Ovary (tissue), 10 donors: ENCODE measurements at places on chromosomes 7 and 10. TPM values are rescaled to one million over a fixed set of nuclear protein-coding genes. Genes with fewer than 3 reads are reported as not detected.

The AGMO gene
- 0.33 TPM for total RNA-seq

The SPDYE2 gene
- 0.45 TPM for total RNA-seq

The SLC26A5 gene
- total RNA-seq, result not detected

The TLL2 gene
- total RNA-seq, result 0.28 TPM

The CLEC5A gene
- total RNA-seq, result 3.5 TPM

The ARHGAP19 gene
- 13.6 TPM for total RNA-seq

The PDSS1 gene
- total RNA-seq, result 4.5 TPM

The PRSS37 gene
- total RNA-seq, result not detected

The PRDX3 gene
- total RNA-seq, result 116 TPM

The PNLIP gene
- total RNA-seq, result 4.4 TPM

The OPN1SW gene
- total RNA-seq, result not detected

The NPC1L1 gene
- total RNA-seq, result 0.24 TPM

The TMEM213 gene
- total RNA-seq, result not detected

- DNase-seq, result no peak
Measured at GRCh38 chr10:101250136-101250535, 20.9 kb upstream of the LBX1 start.

DNA sequence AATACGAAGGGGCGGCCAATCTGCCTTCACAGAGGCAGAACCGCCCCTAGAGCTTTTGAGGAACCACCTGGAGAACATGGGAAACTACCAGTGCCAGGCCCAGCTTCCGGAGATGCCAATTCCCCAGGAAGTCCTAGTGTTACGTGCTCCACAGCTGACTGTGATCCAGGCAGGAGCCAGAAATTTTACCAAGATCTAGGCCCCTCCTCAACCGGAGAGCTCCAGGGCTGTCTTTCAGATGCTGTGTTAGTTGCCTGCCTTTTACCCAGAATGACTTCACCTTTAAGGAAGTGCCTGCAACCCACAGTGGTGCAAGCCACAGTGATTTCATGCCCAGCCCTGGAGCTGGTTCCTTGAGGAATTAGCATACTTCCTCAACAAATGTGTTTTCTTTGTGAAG is 62.9 kb downstream of the ELMO1 start:
- no peak for DNase-seq

- no peak for DNase-seq
Measured at GRCh38 chr10:128230401-128230800, 104.2 kb upstream of the MKI67 start.

GRCh38 chr7:38677981-38678697 is 47.0 kb upstream of the AMPH start:
- no peak for DNase-seq

- DNase-seq, result no peak
Measured at GRCh38 chr10:17548162-17548561, 69.0 kb downstream of the HACD1 start.

DNA sequence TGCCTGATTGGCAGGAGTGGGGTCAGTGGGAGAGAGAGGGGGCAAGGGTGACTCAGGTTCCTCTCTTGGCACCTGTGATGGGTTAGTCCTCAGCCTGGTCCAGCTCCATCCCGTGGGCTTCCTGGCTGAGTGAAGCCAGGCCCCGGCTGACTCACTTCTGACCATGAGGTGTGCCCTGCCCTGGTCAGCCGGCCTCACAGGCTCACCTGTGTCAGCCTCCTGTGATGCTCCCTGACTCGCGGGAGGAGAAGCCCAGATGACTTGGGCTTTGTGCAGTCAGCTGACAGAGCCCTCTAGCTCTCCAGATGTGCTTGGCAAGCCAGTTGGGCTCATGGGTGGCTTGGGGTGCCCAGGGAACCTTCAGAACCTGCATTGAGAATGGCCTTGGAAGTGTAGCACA is 16.0 kb upstream of the PPIF start:
- DNase-seq, result peak; percentile 13

DNA sequence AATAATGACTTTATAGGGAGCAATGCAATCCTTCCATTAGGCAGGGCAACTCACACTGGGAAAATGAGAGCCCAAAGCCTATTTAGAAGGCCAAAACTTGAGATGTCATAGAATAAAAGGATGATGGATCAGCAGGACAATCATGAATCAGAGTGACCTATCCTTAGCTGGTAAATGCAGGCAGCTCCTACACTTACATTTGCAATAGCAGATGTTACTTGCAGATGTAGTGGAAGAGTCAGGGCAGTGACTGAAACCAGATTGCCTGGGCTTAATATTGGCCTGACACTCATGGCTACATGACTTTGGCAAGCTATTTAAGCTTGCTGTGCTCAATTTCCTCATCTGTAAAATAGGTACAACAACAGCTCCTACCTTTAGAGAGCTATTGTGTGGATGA is 98.7 kb downstream of the PRTFDC1 start:
- DNase-seq, result no peak

DNA sequence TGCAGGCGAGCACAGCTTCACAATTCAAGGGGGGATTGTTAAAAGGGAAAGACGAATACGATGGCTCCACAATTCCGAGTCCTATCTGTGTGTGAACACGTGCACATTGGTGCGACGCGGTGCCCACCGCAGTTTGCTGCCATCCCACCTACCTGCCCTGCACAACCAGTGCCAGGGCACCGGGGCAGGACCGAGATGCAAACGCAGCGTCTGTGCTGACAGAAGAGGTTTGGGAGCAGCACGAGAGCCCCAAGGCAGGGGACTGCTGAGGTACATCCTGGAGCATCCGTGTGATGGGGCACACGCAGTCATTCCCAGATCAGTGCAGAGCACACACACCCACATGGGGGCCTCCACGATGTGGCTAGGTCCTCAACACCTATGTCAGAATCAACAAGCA is 221.3 kb downstream of the DNAJB6 start:
- DNase-seq, result peak; percentile 18

DNA sequence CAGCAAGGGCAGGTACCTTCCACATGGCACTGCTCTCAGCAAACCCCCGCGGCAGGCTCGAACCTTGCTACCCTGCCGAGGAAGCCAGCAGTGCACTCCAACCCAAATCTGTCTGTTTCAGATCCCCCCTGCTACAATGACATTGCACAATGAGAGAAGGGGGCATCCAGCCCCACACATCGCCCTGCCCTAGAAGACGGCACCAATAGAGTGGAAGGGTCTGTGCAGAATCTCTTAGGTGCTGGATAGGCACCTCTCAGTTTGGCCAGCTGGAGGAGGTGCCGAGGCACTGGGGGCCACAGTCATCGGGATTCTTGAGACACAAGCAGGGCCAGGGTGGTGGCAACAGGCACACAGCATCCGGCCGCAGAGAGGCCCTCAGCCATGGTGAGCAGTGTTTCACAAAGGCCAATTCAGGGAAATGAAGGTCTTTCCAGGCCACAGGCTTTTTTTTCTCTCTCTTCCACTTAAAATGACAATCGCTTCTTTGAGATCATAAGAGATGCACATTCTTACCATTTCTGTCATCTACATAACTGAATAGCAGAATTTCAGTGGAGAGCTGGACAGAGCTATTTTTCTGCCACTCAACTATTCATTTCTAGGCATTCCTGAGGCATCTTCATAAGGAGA is 281.3 kb downstream of the TNS3 start:
- DNase-seq, result no peak

DNA sequence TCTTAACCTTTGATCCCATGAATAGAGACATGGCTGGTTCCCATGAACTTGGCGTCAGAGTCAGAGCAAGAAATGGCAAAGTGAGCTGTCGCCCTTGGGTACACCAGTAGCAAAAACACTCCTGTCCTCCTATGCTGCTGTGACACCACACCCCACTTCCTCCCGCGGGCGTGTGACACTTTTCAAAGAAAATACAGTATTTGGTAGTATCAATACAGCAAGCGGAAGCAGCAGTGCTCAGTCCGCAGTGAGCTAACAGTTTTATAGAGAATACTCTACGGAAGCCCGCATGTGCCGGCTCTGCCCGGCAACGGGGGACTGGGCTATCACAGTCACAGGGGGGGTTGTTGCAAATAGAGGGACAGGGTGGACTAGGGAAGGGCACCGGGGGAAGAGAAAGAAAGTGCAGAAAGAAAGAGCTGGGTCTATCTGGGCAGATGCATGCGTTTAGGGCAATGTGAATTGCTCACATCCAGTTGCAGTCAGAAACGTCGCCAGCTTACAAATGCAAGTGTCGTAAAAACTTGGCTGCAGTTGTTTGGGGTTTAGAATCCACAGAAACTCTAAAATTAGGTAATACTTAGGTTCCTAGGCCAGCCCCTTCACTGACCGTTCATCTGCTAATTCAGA is 49.8 kb downstream of the PRKCQ start:
- no peak for DNase-seq

DNA sequence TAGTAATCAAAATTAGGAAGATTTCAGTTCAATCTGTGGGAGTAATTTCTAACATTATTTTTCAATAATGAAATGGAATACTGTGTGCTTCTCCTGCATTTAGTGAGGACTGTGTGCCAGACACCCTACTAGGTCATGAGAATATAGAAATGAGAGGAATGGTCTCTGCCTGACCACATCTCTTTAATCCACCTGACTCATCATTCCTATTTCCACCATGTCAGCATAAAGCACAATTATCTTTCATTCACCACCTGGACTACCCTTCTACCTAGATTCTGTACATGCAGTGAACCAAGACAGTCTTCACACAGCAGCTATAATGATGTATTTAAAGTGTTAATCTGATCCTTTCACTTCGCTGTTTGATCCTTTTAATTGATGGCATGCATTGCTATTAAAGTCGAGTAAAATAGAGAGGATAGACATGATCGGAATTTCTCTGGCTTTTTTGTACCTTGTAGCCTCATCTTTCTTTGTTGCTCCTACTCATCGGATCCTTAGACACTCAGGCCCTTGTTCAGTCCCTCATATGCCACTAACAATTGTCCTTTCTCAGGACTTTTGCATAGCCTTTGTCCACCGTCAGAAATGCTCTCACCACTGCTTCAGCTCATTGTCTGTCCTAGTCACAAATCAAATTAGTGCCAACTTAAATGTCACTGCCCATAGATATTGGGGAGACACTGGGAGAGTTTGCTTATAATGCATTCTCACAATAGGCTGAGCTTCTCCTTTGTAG is 1037.1 kb downstream of the REEP3 start:
- no peak for DNase-seq

GRCh38 chr7:75756991-75757676 is 14.9 kb downstream of the CCL26 start:
- no peak for DNase-seq

GRCh38 chr10:11975795-11976194 is 66.8 kb downstream of the UPF2 start:
- no peak for DNase-seq

DNA sequence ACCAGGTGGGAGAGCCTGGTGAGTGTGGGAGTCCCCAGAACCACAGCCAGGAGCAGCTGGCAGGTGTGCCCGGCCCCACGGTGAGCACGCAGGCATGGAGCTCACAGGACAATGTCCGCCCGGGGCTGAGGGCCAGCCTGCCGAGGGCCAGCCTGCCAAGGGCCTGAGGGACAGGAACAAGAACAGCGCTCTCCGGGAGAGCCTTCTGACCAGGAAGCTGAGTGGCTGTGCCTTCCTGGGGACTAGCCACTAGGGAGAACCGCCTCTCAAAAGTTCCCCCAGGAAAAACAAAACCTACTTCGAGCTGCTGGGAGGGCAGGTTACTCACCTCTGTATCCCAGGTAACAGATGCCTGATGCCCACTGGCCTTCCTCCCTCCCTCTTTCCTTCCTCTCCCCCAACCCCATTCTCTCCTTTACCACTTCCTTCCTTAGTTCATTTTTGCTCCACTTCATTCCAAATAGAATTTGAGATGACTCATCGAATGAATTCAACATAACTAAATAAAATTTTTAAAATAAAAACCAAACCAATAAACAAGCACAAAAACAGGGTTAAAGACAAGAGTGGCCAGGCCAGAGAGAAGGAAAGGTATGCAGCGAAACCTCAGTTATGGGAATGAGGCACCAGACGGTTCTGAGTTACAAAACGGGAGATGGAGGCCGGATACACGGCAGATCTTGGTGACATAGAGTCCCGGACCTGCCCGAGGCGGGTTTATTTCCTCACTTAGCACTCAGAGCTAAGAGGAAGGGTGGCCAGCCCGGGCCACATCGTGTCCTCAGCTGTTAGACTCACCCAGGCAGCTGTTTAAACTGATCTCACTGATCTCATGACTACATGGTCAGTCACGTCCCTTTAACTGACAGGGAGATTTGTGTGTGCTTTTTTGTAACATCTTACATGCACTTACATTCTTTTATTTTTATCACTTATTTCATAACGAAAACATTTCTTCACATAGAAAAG is 128.5 kb downstream of the TNS3 start:
- DNase-seq, result peak; percentile 55

GRCh38 chr10:48523820-48524758 is 80.8 kb downstream of the ARHGAP22 start:
- no peak for DNase-seq

GRCh38 chr7:18760046-18760445 is 264.5 kb downstream of the HDAC9 start:
- no peak for DNase-seq

DNA sequence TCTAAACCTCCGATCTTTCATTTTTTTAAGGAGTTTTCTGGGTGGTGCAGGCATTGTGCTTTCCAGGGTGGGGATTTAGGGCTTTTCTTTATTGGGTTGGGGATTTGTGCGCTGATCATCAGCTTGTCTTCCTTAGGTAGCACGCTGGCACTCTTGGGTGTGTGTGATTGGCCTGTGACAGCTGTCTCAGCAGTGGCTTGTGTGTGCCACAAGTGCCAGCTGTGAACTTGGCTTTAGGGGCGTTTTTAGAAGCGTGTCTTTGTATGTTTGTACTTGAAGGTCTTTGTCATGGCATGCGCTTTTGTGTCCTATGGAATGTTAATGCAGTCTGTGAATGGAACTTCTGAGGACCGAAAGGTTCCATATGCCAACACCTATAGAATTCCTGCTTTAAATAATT is 788 bp downstream of the AKAP9 start:
- peak; percentile 22 for DNase-seq

GRCh38 chr7:112707655-112708054 is 82.5 kb downstream of the TMEM168 start:
- DNase-seq, result no peak

DNA sequence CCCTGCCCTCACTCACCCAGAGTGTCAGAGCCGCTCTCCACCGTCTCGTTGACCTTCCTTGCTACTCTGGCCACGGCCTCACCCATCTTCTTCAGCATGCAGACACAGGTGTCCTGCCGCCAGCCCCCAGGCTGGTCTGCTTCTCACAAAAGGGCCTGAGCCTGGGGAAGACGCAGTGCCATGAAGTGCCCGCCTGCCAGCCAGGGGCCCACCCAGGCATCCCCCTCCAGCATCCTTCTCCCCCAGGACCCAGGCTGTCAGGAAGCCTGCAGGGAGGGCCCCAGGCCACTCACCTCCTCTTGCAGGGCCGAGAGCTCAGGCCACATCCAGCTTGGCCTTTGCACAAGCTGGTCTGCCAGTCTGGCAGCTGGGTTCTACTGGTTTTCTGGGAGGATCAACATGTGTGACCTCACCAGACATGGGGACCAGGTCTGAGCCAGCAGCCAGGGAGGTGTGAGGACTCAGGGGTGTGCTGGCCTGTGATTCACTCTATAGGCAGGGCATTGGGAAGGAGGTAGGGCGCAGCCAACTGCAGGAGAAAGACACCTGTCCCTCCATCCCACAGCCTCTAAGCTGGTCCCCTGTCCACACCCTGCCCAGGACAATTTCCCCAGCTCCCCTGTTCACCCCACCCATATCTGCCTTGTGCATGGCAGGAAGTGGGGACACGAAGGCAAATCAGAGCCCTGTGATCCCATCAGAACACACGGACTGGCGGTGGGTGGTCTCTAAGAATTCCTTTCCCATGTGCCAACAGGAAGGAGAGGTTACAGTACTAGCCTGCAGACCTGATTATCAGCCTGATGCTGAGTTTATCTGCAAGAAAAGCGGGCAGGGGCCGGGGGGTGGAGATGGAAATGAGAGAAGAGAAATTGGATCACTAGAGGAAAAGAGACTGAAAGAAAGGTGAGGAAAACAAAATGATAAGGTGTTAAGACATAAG is 5.7 kb downstream of the LRRC20 start:
- no peak for DNase-seq

GRCh38 chr10:24664991-24665390 is 58.7 kb downstream of the ARHGAP21 start:
- no peak for DNase-seq
